ENCODE measurements at places on chromosomes 7 and 10.

DNA sequence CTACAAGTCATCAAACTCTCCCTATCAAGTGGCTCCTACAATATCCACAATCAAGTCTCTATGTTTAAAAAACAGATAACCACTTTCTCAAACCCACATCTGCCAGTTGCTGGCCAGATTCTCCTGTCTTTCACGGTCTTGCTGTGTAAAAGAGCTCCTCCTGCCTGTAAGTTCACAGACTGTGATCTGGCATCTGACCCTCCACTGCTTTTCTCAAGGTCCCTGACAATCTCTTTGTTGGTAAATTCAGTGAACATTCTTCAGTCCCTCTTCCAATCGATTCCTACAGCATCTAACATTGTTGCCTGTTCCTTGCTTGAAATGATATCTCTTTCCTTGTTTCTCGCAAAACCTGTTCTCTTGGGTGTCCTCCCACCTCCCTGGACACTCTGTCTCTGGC, 18.5 kb upstream of the LMOD2 start:
- DNase-seq: no peak

DNA sequence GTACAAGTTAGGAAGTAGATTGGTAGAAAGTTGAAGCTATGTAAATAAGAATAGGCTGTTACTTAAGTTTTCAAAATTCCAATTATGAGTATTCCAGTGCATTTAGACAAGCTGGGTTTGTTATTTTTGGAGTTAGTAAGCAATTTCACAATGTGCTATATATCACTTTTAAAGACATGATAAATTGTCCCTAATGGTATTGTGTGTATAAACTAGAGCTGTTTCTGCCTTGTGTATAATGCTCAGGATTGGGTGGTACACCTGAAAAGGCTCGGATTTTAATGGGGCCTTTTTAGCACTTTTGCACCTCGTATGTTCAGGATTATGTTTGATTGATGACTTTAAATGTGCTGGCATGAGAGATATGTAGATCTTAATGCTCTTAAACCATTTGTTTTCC, 175.8 kb downstream of the VTI1A start:
- no peak for DNase-seq

DNA sequence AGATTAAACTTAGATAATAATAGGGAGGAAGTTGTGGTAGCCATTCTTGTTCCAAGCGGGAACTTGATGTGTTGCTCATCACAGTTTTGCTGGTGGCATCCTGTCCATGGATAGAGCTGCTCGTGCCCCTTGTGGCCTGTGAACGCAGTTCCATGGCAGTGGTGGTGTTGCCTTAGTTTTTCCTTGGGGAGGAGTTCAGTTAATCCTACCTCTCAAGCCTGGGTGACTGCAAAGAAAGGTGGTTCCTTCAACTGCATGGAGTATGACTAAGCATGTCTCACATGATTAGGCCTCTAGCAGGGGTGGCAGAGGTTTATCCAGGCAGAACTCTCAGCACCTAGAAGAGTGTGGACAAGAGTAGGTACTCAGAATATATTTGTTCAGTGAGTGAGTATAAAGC, 99.7 kb downstream of the MAPK8 start:
- no peak for DNase-seq

- DNase-seq: no peak
These were observed 74.8 kb downstream of the LCOR start for GRCh38 chr10:96906864-96907263.

GRCh38 chr10:17049195-17049594, 80.4 kb downstream of the CUBN start:
- no peak for DNase-seq

DNA sequence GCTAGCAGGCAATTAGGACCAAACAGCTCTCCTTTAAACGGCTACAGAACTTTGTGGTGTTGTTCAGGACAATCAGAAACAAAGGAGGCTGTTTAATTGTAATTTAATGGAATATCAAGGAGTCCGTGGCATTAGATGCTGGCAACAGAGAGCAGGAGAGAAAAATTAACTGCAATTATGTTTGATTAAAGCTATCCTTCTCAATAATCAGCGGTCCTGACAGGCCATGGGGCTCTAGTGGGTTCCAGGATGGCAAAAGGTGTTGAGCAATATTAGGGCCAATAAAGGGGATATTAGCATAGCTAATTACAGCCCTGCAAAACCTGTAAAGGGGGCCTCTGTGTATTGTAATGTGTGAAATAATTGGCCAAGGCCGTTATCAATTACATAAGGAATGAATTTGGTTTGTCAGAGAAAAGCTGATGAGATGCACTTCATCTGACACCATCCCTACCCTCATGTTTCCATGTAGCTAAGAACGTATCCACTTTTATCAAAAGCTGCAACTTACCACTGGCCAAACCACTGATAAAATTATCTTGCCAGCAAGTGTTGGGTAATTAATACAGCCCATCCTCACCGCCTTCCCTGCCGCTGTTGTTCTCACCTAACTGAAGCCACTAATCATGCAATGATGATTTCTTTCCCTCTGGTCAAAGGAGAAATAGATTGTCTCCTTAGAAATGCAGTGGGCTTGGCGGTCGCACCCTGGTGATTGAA, 81.6 kb downstream of the EBF3 start:
- DNase-seq: no peak

GRCh38 chr10:113132591-113133121, 182.6 kb downstream of the TCF7L2 start:
- DNase-seq: no peak

DNA sequence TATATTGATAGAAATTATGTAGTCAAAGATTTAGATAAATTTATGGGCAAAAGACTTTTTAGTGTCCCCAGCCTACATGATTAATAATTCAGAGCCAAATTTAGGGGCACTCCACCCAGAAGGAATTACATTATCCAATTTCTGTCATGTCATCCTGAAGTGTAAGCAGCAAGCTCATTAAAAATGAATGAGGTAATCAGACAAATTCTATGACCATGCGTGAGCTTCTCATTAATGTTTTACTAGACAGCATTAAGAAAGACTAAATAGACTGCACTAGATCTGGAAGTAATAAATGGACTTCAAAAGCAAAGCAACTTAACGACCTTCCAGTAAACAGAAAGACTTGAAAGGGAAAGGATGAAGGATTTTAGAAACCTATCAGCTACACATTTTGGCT, 22.7 kb upstream of the TRUB1 start:
- no peak for DNase-seq

GRCh38 chr10:43227911-43228782, 38.7 kb downstream of the RASGEF1A start:
- no peak for DNase-seq

- no peak for DNase-seq
These were observed 1041.8 kb downstream of the GATA3 start for GRCh38 chr10:9096288-9096687.

DNA sequence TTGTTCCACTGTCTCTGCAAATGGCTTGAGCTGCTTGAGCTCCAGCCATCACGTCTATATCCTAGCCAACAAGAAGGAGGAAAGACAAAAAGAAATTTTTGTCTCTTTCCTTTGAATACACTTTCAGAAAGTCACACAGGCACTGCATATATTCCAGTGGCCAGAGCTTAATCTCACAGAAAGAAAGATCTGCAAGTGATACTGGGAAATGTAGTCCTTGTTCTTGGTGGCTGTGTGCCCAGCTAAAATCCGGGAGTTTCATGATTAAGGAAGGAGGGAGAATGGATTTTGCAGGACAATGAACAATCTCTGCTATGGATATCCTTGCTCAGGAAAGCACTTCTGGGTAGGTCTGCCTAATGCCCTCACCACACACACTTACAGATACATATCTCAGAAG, 19.5 kb upstream of the DLG5 start:
- no peak for DNase-seq

DNA sequence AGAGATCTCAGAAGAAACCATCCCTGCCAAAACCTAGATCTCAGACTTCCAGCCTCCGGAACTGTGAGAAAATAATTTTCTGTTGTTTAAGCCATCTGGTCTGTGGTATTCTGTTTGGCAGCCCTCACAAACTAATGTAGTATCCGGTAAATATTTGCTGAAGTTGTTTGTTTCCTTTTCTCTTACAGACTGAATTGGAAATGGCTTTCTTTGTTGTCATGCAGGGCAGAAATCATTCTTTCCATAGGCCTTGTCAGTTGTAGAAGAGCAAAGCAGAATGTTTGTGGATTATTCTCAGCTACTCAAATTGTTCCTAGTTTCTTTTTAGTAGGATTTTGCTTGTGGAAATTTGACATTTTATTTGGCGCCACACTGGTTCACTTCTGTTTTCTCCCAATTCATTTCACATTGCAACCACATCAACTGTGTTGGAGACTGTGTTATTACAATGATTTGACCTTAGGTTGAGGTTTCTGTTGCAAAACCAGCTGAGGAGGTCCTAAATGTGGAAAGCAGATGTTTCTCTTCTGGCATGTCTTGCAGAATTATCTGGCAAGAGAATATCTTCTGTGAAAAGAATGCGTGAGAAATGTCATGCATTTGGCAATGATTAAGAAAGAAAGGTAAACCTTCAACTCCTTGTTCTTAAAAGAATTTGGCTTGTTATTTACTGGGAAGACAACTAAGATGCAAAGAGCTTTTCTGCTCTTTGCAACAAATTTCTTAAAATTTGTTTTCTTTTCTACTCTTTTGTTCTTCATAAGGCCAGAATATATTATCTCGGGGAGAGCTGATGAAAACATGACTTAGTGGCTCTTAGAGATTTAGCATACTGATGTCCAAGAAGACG, 25.8 kb downstream of the ACTA2 start:
- DNase-seq: peak; percentile 5

GRCh38 chr7:143359771-143360353, 2.7 kb downstream of the FAM131B start:
- no peak for DNase-seq

DNA sequence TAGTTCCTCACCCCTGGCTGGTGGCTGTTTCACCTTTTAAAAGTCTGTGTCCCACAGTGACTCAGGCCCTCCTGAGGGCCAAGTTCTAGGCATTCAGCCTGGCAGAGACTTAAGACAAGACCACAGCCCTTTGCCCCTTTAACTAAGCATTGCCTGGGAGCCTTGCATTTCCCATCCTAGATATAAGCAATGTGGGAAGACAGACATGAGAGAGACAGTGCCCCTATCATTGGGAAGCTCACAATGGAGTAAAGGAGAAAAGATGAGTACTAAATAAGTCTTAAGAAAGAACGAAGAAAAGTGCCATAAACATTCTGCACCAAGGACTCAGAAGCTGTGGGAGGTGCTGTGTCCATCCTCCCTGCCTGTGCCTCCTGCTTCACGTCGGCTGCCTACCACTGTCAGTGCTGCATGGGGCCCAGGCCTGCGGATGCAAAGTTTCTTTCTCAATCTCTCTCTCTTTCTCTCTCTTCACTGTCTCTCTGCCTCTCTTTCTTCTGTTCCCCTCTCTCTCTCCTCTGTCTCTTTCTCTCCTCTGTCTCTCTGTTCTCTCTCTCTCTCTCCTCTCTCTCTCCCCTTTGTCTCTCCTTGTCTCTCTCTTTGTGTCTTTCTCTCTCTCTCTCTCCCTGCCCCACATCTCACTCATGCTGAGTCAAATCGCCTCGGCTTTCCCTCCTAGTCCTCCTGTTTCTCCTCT, 21.5 kb downstream of the GPRIN2 start:
- DNase-seq: no peak

DNA sequence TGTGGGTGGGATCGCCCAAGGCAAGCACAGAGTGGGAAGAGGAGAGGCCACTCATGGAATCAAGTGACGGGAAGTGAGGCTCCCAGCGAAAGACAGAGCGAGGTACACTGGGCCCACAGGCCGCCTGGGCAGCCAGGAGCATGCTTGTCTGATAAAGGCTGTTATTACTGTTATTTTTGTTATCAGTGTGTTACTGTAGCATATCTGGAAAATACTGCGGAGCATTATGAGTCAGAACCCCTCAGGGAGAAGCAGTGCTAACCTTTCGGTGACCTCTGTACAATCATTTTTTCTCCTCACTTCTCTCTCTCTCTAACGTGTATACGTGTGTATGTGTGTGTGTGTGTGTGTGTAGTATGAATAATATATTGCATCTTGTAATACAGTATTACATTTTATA, 3.8 kb upstream of the TCERG1L start:
- no peak for DNase-seq

DNA sequence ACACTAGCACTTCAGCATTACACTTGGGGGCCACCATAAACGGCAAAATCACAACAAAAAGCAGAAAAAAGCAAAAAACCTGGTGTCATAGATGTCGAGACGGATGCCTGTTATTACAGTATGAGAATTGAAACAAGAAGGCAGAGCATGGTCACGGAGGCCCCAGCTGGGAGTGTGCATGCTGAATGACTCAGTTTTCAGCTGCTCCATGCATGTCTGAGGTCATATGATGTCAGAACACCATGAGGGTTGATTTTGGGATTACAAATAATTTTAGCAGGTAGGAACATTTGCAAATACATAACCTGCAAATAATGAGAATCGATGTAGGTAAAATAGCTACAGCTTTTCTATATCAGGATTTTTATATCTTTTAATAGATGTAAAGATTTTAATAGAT, 19.1 kb downstream of the ZMYND11 start:
- no peak for DNase-seq

DNA sequence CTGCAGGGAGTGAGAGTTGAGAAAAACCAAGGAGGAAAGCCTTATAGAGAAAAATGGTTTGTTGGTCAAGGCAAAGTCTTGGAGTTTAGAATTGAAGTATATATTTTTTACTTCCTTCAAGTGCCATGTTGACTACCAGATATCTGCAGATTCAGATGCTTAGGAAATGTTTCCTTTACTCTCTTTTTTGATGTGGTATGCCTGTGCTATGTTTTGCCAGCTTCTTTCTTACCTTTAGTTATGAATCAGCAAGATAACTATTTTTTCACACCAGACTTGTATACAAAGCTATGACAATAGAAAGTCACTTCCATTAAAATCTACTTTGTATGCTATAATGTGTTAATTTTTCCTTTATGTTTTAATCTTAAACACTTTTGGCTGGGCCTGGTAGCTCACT, 3.6 kb downstream of the R3HCC1L start:
- no peak for DNase-seq

GRCh38 chr10:80104066-80104926, 25.8 kb downstream of the TMEM254 start:
- no peak for DNase-seq

DNA sequence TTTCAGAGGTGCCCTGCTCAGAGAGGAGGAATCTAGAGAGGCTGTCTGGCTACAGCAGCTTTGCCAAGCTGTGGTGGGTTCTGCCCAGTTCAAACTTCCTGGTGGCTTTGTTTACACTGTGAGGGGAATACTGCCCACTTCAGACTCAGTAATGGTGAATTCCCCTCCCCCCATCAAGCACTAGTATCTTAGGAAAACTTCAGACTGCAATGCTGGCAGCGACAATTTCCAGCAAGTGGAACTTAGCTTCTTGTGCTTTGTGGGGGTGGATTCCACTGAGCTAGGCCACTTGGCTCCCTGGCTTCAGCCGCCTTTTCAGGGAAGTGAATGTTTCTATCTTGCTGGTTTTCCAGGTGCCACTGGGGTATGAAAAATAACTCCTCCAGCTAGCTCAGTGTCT, 42.8 kb downstream of the CYP2C8 start:
- DNase-seq: no peak
